Vagina (tissue), 2 donors: ENCODE measurements at places on chromosomes 4 and X. TPM values are rescaled to one million over a fixed set of nuclear protein-coding genes. Genes with fewer than 3 reads are reported as not detected.

- no peak for DNase-seq
Measured at GRCh38 chrX:107701493-107702121, 73.3 kb downstream of the PRPS1 start.

The HS6ST2 gene
- 0.74 TPM for total RNA-seq

DNA sequence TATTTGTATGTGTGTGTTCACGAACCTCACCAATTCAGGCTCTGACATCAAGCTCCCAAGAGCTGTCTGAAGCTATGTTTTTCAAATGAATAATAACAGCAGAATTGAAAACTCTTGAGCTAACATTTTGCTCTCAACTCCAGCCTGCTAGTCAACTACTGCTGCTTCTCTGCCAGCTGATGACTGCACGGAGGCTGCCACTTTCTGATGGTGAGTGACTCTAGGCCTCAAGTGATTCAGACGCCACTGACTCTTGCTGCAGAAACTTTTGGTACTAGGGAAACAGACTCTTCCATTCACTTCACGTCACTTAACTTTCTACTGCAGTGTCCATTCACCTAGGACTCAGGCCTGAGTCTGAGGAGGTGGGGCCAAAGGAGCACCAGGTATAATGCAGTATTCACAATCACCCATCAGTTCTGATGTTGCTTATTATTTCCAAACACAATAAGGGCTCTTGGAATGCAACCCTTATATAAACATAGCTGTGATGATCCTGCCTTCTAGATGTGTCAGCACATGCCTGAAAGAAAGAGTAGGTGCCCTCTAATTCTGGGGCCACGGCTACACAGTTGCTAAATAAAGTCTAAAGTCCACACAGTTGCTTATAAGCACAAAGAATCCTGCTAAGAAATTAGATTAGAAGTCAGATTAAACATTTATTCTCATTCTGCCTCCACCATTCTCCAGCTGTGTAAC, 16.0 kb downstream of the PRDM8 start:
- DNase-seq, result no peak

DNA sequence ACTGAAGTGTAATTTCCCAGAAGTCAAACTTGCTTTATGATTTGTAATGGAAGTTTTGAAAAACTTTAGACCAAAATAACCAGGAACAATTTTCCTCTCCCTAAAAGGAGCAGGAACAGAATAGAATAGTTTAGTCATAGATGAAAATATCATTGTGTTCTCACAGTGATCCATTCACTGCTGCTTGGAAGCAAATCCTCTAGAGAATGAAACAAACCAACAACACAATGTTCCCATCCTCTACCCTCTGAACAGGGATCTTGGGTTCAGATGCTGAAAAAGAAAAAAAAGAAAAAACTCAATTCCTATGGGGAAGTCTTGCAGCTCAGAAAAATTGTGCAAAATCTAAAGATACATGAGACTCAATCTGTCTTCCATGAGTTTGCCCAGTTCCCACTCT, 12.2 kb downstream of the DSPP start:
- DNase-seq, result no peak

DNA sequence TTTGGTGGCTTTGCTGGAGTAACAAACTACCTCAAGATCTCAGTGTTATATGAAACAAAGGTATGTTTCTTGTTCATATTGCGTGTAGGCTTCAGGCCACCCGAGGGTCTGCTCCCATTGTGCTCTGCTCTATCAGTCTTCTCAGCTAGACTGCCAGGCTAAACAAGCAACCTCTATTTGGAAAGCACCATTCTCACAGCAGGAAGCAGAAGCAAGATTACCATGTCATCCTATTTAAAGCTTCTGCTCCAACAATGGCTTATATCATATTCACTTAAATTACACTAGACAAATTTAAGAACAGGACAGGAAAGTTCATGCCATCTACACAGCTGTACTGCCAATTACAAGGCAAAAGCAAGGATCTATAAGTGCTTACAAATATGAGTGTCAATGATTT, 385.8 kb downstream of the PPARGC1A start:
- no peak for DNase-seq

The UGT2B17 gene
- total RNA-seq, result not detected

The TEX13B gene
- not detected for total RNA-seq

The SFRP2 gene
- total RNA-seq, result 49.8 TPM

DNA sequence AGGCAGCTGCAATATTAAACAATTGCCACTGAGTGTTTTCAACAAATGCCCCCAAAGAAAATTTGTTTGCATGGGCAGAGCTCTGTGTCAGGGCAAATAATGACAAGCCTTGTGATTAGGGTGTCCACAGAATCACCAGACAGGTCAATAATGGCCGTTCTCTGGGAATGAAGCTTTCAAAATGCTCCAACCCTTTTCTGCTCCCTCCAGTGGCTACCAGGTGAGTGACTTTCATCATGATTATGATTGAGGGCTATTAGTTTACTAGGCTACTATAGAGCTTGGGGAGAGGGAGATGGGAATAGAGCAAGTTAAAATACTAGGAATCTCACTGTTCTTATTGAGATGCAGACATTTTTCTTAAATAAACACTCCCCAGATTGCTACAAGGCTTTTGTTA, 23.5 kb downstream of the IRS4 start:
- DNase-seq, result no peak
